Nucleus accumbens (tissue), 56 donors: ENCODE measurements at places on chromosomes 2 and 18.

DNA sequence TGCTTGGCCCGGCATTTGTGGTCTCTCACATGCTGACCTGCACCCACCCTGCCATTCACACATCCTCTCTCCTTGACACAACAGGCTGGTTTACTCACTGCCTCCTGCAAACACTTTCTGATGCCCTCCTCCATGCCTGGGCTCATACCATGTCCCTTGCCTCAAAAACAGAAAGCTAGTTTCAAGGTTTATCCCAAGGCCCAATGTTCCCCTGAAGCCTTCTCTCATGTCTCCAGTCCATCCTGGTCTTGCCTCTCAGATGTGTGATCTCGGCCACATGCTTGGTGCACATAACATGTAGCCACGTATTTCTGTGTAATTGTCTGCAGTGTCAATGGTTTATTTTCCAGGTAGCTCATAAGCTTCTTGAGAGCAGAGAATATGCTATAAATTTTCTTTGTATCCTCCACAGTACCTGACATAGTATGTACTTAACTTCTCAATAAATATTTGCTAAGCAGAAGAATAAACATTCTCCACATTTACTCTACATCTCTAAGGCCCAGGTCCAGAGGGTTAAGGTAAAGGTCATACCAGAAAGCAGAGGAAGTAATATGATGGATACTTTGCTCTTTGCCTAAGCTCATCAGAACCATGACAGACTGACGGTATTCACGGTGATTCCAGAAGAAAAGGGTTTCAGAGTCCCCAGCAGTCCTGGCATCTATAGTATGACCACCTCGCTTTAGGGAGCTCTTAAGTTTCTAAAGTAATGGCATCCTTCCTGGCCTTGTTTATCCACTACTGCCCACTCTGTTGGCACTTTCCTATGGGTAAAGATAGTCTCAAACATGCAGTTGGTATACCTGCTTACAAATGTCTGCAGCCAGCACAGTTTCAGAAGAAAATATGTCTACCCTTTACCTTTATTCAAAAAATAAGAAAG, 163.4 kb upstream of the ZFP36L2 start:
- DNase-seq = no peak

DNA sequence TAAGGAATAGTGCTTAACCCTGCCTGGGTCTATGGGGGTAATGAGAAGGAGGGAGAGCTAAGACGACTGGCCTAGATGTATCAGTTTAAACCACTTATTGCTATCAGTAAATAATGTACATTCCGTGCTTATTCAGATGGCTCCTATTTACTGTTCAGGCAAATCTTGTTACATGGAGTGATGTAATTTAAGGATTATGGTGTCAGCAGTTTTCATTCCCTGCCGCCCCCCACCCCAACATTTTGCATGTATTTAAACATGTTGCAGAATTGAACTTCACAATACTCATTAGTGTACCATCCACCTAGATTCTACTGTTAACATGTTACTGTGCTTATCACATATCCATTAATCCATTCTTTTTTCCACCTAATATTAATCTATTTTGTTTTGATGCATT, 11.7 kb downstream of the AGPS start:
- no peak for DNase-seq

DNA sequence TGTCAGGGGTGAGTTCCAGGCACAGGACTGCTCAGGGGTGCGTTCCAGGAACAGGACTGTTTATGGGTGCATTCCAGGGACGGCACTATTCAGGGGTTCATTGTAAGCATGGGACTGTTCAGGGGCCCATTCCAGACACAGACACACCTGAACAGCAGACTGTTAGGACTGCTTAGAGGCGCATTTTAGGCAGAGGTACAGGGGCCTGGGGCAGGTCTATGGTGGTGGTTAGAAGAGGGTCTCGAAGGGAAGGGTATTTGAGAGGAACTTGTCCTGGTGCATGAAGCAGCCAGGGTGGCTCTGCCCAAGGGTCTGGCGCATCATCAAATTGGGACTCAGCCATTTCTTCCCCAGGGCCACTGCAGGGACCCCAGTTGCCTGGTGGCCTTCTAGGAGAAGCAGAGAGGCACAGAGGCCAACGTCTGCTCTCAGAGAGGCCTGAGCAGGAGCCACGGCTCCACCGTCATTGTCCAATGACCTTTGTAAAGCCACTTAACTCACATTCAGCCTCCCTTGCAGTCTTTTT, 14.8 kb upstream of the MLPH start:
- no peak for DNase-seq

DNA sequence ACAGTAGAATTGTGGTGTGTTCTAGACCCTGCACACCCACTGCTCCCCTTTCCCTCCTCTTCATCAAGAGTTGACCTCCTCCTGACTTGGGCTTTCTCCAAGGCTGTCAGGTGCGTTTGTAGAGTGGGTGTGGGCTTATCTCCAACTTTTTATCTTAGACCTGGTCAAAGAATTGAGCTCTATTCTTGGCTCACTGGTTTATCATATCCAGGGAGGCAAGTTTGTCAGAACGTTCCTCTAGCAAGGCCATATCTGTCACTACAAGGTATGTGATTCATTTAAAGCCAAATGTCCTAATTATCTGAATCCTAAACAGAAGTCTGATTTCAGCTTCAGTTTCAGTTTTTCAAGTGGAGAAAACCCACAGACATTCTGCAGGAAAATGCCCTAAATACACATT, 117.1 kb upstream of the MGAT5 start:
- no peak for DNase-seq

GRCh38 chr18:32771871-32772580, 797 bp downstream of the KLHL14 start:
- no peak for DNase-seq

- DNase-seq = no peak
Observed at GRCh38 chr2:232436381-232437194, 19.4 kb upstream of the ALPI start.

DNA sequence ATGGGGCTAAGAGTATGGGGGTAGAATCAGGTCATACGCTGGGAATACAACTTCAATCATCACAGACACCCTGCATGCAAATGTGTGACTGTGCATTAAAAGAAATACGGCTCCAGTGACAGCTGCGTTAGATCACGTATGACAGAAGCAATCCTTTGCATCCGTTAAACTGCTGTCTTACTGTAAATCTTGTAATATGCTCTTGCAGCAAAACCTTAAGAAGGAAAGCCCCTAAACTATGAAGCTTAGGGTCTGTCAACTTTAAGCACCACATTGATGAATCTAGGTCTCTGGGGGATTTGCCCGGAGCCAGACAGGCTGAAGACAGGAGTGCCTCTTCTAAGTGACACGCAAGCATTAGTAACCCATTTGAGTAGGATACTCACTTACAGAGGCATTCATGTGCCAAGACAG, 84.7 kb upstream of the EML6 start:
- DNase-seq = no peak

- DNase-seq = no peak
Observed at GRCh38 chr18:68376926-68377325, 338.0 kb downstream of the TMX3 start.

- no peak for DNase-seq
Observed at GRCh38 chr18:54964741-54965140, 5.5 kb upstream of the CCDC68 start.

DNA sequence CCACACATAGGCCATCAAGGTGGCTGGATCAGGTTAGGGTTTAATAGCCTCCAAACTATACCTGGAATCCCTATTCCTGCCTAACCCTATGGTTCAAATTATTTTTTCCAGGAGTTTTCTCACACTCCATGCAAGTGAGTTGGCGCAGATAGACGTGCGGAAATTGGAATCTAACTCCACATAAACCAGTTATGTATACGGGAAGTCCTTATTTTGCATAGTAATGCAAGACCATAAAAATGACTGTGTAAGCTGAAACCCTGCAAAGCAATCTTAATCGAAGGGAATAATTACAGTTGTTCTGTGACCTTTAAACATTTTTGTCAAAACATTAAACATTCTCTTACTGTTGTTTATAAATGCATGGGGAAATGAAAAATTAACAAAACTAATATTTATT, 200.1 kb upstream of the SIX2 start:
- DNase-seq = no peak

DNA sequence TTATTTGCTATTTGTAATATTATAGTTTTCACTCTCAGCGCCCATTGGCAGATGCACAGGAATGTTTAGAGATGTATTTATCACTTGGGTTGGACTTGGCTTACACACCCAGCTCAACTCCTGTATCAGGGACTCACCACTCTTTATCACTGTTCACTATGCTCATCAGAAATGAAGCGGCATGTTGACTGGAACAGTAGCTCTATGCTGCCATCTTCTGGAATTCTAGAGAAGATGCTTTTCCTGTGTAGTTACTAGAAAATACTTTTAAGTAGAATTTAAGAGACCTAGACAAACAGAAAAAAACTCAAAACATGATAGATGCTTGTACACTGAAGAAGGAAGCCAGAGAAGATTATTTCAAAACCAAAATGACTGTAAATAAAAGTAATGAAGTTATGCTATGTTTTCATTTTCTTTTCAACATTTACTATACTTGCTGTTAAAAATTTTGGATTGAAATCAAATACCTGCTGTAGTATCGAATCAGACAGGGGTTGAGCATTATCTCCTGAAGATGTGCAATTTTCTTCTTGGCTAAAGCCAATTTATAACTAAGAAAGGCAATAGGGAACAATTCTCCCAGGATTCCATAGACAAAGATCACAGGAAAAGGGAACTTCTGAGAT, 47.4 kb upstream of the NXPH2 start:
- DNase-seq = peak; percentile 1

DNA sequence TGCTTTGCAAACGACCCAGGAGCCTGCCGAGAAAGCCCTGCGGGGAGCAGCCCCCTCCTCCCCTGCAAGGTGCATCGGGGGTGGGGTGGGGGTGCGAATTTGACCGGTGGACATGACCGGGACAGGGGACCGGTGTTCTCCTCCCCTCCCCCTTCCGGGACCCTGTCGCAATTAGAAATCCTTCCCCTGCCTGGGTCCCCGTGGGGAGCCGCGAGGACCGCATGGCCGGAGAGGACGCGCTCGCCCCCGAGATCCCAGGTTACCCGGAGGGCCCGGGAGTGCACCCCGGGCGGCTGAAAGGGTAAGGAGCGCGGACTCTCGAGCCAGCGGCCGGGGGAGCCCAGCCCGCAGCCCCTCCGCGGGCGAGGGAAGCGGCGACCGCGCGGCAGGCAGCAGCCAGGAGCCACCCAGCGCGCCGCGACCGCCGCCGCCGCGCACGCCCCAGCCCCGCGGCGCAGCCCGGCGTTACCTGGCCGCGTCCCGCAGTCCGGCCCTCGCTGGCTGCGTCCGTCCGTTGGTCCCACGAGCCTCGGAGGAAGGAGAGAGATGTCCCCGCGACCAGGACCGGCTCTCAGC, 482 bp downstream of the DLGAP1 start:
- DNase-seq = no peak

GRCh38 chr2:183125659-183126341, 1.6 kb downstream of the NUP35 start:
- DNase-seq = no peak

DNA sequence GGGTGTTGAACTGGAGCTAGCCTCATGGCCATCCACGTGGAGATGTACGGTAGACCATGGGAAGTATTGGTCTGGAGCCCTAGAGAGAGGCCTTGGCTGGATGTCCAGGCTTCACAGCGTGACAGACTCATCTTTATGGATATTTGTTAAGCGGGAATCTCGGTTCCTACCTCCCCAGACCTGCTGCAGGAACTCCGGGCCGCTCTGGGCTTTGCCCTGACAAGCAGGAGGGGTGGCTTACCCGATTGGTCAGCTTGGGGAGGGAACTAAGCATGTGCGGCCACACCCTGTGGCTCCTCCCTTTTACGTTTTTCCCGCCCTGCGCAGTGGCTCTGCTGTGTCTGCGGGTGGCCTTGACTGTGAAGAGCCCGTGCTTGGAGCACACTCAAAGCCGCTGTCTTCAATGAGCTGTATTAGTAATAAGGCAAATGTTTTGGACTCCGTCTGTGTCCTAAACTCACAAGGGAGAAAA, 52.3 kb downstream of the PAPOLG start:
- DNase-seq = no peak

- peak; percentile 20 for DNase-seq
Observed at GRCh38 chr2:71157124-71157793, 26.8 kb downstream of the MPHOSPH10 start.

DNA sequence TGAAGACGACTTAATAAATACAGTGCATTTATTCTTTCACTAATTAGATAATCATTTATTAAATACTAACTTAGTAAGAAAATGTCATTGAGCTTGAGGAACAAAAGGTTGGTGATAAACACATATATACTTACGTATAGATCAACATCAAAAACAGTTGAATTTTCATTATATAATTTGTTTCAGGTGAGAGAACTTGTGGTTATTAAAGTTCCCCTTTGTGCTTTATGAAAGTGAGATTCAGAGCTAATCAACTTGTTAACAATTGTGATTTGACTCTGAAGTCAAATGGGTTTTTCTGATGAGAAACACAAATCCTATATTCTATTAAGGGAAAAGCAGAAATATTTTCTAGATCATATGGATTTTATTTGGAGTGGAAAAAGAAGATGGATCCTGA, 524.0 kb downstream of the SOX11 start:
- no peak for DNase-seq
